ENCODE measurements at places on chromosomes 1 and 21. TPM values are rescaled to one million over a fixed set of nuclear protein-coding genes. Genes with fewer than 3 reads are reported as not detected.

The TNFRSF14 gene
- 299 TPM for total RNA-seq

The TNFAIP8L2 gene
- 12.0 TPM for total RNA-seq

The AMY2A gene
- not detected for total RNA-seq

The HRNR gene
- total RNA-seq: not detected

The LEMD1 gene
- 1.1 TPM for total RNA-seq

The GPR89B gene
- total RNA-seq: 13.1 TPM

The CLDN19 gene
- not detected for total RNA-seq

The IL23R gene
- 20.1 TPM for total RNA-seq

The ICOSLG gene
- total RNA-seq: 2.0 TPM

The ERICH3 gene
- total RNA-seq: not detected

The KCNA3 gene
- 22.7 TPM for total RNA-seq

The KCNE1 gene
- 0.15 TPM for total RNA-seq

The SPRR1A gene
- total RNA-seq: not detected

The BATF3 gene
- 97.3 TPM for total RNA-seq

The OR2M5 gene
- total RNA-seq: not detected

The KCNN3 gene
- 0.11 TPM for total RNA-seq

The B3GALT5 gene
- 0.03 TPM for total RNA-seq

The RGS18 gene
- 0.42 TPM for total RNA-seq

The SPOCD1 gene
- total RNA-seq: 1.8 TPM

The EXTL1 gene
- total RNA-seq: not detected

The MRAP gene
- total RNA-seq: not detected
